ENCODE measurements at places on chromosomes 1 and 21. TPM values are rescaled to one million over a fixed set of nuclear protein-coding genes. Genes with fewer than 3 reads are reported as not detected.

The TRIM67 gene
- total RNA-seq = not detected

- H3K36me3 ChIP-seq = no peaks in the 10 kb centered on the region
- H3K27me3 ChIP-seq = peaks cover 2% of the 10 kb centered on the region
- peaks cover 3% of the 10 kb centered on the region for H3K4me1 ChIP-seq
- no peak overlapping the region for H3K27ac ChIP-seq
- H3K4me3 ChIP-seq = no peak overlapping the region
Measured at GRCh38 chr1:23394181-23394580, 24.5 kb upstream of the ZNF436 start.

DNA sequence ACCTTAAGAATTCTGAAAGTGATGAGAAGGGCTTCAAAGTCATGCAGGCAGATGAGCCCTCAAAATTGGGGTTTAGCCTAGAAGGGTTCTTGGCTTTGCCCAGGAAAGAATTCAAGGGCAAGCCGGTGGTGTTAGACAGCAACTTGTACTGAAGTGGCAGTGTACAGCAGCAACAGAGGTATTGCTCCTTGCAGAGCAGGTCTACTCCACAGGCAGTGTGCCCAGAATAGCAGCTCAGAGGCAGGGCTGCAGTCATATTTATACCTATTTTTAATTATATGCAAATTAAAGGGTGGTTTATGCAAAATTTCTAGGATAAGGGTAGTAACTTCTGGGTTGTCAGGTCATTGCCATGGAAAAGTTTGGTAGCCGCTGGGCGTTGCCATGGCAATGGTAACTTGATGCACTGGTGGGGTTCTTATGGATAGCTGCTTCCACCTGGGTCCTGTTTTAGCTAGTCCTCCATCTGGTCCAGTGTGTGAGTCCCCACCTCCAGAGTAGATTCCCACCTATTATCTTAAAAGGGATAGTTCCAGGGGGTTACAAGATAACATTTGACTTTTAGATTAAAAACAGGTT lies 57.9 kb upstream of the CR2 start:
- no peaks in the 10 kb centered on the region for H3K36me3 ChIP-seq
- peaks cover 8% of the 10 kb centered on the region for H3K4me1 ChIP-seq
- H3K27ac ChIP-seq = no peak overlapping the region
- H3K27me3 ChIP-seq = peaks cover 2% of the 10 kb centered on the region
- DNase-seq = no peak

DNA sequence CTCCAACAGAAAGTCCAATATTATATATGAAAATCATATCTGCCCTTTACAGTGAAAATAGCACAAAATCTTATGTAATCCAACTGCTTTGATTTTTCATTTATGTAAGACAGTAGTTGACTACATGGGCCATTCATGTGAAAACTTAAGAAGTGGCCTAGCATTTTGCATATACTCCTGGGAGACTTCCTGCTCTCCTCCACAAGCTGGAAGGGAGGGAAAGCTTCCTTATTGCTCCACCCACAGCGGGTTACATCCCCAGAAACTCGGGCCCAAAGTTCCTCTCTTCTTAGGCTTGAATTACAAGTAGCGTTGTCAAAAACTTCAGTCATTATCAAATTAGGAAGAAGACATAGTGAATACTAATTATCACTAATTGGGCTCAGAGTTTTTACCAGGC lies 29.2 kb downstream of the FYB2 start:
- H3K4me1 ChIP-seq = no peaks in the 10 kb centered on the region
- H3K27ac ChIP-seq = no peak overlapping the region
- no peak for DNase-seq
- H3K4me3 ChIP-seq = no peak overlapping the region
- peaks cover 3% of the 10 kb centered on the region for H3K27me3 ChIP-seq

- H3K27me3 ChIP-seq = no peaks in the 10 kb centered on the region
- H3K36me3 ChIP-seq = no peaks in the 10 kb centered on the region
- H3K27ac ChIP-seq = no peak overlapping the region
- H3K4me3 ChIP-seq = no peak overlapping the region
- no peaks in the 10 kb centered on the region for H3K4me1 ChIP-seq
- DNase-seq = no peak
Measured at GRCh38 chr21:20729376-20729775, 268.8 kb upstream of the NCAM2 start.

- H3K4me3 ChIP-seq = no peak overlapping the region
- H3K4me1 ChIP-seq = no peaks in the 10 kb centered on the region
- no peak for DNase-seq
- H3K27me3 ChIP-seq = peaks cover 10% of the 10 kb centered on the region
- no peaks in the 10 kb centered on the region for H3K36me3 ChIP-seq
Measured at GRCh38 chr1:119594376-119594775, 53.7 kb downstream of the ZNF697 start.

DNA sequence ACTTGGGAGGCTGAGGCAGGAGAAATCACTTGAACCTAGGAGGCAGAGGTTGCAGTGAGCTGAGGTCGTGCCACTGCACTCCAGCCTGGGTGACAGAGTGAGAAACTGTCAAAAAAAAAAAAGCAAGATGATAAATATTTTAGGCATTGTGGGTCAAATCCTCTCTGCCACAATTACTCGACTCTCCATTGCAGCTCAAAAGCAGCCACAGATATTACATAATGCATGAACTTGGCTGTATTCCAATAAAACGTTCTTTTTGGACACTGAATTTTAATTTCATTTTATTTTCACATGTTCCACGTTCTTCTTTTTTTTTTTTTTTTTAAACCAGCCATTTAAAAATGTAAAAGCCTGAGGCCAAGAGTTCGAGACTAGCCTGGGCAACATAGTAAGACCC lies 69.4 kb downstream of the TCP10L start:
- H3K27me3 ChIP-seq = no peaks in the 10 kb centered on the region
- H3K4me1 ChIP-seq = no peaks in the 10 kb centered on the region
- H3K4me3 ChIP-seq = no peak overlapping the region
- no peak overlapping the region for H3K27ac ChIP-seq

DNA sequence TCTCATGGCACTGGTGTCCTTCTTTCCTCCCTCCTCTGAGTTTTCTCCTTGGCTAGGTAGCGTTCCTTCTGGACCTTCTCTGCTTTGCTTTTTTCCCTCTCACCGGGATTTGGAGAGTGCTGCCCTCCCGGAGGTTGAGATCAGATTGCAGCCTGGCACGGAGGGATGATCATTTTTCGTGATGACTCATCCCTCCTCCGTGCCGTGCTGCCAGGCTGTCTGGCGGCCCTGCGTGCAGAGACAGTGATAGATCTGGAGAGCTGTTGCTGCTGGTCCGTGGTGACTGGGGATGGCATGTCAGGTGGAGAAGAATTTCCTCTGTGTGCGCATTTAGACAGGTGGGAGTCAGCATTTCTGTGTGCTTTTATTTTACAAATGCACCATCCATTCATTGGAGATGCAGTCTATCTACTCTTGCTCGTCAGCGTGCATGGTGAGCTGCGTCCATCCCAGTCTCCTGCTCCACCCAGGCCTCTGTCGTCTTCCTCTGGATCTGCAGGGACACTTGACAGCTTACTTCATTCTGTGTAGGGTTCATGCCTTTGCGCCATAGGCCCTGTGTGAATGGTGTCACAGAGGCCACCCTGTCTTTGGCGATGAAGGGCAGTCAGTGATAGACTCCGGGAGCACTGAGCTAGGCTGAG lies 104.4 kb downstream of the PCBP3 start:
- peak; percentile 50 for DNase-seq
- H3K27ac ChIP-seq = no peak overlapping the region
- no peaks in the 10 kb centered on the region for H3K4me1 ChIP-seq
- no peak overlapping the region for H3K4me3 ChIP-seq

The TRIM45 gene
- total RNA-seq = 0.62 TPM

DNA sequence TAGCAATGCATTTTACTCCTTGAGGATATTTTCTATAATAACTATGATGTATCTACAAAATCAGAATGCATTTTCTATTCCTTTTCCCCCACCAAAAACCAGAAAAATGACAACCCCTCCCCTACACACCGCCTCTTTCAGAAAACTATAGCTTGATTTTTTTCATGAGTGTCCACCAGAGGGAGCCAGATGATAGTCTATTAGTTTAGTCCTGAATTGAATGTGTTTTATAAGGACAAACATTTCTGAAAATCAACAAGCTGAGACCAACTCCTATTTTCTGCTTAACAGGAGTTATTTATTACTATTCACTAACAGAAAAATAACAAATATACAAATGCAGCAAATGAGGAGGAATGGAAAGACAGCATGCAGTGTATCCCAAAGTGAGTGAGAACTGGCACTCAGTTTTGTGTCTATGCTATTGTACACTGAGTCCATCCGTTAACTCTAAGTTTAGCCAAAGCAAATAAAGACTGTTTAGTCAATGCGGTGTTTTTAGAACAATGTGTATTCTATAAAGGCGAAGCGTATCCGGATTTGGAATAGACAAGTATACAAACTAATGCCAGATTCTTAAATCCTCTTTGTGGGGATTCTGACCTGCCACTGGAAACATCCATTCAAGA lies 182.6 kb downstream of the VAV3 start:
- H3K4me1 ChIP-seq = peaks cover 22% of the 10 kb centered on the region
- peak; percentile 86 for DNase-seq
- no peak overlapping the region for H3K27ac ChIP-seq
- H3K36me3 ChIP-seq = no peaks in the 10 kb centered on the region

GRCh38 chr1:60697204-60697994 lies 385.0 kb upstream of the NFIA start:
- H3K36me3 ChIP-seq = no peaks in the 10 kb centered on the region
- H3K4me3 ChIP-seq = no peak overlapping the region
- H3K4me1 ChIP-seq = no peaks in the 10 kb centered on the region

The HTR6 gene
- not detected for total RNA-seq

- no peak overlapping the region for H3K4me3 ChIP-seq
- H3K36me3 ChIP-seq = no peaks in the 10 kb centered on the region
- H3K27me3 ChIP-seq = peaks cover 6% of the 10 kb centered on the region
- H3K4me1 ChIP-seq = no peaks in the 10 kb centered on the region
Measured at GRCh38 chr1:115211071-115211745, 121.9 kb upstream of the TSPAN2 start.

The GSTM1 gene
- total RNA-seq = 94.2 TPM

The KCNJ15 gene
- total RNA-seq = 2.3 TPM

DNA sequence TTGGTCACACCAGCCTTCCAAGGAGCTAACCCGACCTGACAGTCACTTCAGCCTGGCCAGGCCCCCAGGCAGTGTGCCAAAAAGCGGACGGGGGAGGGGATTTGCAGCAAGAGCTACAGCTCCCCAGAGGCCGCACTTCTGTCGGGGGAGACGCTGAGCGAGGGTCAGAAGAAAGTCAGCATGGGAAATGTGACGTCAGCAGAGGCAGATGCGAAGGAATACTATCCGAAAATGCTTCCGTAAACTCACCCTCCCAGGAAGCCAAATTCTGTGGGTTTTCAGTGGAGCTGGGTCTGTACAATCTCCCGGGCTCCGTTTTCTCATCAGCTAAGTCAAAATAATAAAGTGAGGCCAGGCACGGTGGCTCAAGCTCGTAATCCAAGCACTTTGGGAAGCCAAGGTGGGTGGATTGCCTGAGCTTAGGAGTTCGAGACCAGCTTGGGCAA lies 28.5 kb upstream of the ECE1 start:
- H3K4me1 ChIP-seq = peaks cover 35% of the 10 kb centered on the region
- peaks cover 24% of the 10 kb centered on the region for H3K36me3 ChIP-seq
- no peak for DNase-seq
- no peak overlapping the region for H3K27ac ChIP-seq

Measured in activated CD4-positive, alpha-beta T cell treated with anti-CD3 and anti-CD28 coated beads, Interleukin-2, amount 10 ng/mL, durations not matched to agents 24 days and 14 days (primary cell).